ENCODE measurements at places on chromosomes 7 and 10. TPM values are rescaled to one million over a fixed set of nuclear protein-coding genes. Genes with fewer than 3 reads are reported as not detected.
A peak's percentile ranks its signal among the peaks of the same experiment; 100 is the strongest.

DNA sequence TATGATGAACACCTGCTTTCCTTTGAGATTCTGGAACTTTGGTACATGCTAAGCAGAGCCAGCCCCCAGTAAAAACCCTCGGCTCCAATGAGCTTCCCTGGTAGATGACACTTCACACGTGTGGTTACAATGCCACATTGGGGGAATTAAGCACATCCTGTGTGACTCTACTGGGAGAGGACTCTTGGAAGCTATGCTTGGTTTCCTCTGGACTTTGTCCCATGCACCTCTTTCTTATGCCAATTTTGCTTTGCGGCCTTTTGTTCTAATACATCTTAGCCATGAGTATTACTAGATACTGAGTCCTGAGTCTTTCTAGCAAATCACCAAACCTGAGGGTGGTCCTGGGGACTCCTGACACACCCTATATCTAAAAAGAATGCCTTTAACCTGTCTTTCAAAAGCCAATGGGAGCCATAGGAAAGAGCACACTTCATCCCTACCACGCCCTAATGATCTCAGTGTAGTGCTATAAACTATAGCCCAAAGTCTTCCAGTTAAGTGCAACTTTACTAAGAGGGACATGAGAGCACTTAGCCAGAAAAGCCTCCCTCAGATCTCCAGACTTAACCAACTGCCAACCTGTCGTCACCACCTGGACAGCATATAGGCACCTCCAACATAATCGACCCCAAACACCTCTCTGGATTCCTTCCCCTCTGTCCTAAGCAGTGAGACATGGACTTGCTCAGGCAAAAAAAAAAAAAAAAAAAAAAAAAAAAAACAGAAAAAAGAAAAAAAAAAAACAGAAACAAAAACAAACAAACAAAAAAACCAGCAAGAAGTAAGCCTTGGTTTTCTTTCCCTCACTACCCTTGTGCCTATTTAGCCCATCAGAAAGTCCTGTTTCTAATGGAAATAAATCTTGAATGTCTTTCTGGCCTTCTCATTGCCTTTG, 37.4 kb downstream of the CCDC6 start:
- DNase-seq: no peak

DNA sequence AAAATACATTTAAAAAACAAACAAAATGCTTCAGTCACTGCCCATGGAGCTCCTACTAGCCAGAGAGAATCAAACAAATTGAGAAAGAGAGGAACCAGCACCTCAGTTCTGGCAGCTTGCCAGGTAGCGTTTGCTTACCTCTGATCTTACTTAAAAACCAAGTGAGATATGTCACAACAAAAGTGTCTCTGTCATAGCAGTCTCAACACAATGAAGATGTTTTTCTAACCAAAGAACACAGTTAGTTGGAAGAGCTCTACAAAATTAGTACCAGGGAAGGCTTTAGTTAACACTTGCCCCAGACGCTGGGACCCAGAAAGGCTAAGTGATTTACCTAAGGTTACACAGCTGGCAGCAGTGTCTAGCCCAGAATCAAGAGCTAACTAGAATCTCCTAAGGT, 3.4 kb downstream of the DOCK4 start:
- DNase-seq: no peak

DNA sequence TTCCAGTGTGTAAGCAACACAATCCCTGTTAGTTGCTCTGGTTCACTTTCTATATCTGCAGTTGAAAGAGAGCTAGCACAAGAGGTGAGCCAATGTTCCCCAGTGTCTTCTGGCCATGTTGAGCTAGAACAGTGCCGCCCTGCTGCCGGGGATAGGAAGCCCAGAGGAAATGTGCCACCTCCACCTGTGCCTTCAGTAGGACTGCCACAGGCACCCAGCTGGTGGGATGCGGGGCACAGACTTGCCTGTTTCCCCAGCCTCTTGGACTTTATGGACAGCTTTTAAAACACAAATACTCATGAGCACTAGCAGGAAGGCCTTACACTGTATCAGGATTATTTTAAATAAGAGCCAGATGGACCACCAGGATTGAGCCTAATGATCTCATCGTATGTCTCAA, 234.5 kb upstream of the COBL start:
- no peak for DNase-seq

GRCh38 chr10:68171539-68172080, 60.3 kb downstream of the ATOH7 start:
- no peak for DNase-seq

DNA sequence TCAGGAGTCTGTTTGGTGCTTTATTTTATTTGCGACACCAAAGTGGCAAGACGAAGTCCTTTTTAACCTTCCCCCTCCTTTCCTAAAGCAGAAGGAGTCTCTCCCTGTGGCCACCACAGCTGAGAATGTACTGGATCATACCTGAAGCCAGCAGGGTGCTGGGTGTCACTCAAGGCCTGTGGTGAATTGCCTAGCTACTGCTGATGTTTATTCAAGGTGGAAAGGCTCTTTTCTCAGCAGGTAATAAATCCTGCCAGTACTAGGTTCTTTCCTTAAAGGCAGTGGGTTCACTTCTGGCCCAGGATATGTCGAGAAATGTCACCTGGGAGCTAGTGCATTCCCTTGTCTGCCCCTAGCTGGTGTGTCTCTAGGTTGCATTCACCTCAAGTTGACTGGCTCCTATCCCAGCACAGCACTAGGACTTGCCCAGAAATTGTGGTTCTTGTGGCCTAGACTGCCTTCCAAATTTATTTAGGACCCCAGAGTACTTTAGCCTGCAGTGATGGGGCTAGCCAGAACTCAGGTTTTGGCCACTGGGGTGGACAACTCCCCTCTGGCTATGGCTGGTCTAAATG, 60.8 kb upstream of the FAM3C start:
- DNase-seq: no peak

- DNase-seq: no peak
Observed at GRCh38 chr7:26298472-26299058, 6.9 kb downstream of the SNX10 start.

GRCh38 chr7:1290679-1291356, 58.1 kb downstream of the UNCX start:
- peak; percentile 5 for DNase-seq

GRCh38 chr10:49781247-49781646, 19.1 kb upstream of the OGDHL start:
- no peak for DNase-seq

DNA sequence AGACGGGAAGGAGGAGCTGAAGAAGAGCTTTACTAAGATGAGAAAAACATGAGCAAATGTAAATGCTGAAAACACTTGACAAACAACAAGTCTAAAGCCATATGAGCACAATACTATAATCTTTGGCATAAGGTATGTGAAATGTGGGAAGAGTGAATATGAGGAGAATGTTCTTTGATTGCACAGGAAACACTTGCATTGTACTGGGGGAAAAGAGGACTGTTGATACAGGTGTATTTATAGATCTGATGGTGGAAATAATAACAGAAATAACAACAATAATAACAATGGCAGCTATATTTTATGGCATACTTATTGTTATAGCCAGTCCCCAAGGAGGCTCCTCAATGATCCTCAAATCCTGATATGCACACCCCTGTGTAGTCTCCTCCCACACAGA, 23.0 kb downstream of the ARHGAP12 start:
- no peak for DNase-seq

GRCh38 chr10:26437637-26438461, at the start of gene APBB1IP:
Gene APBB1IP, plus strand, starts transcription at chr10:26438341. Its CDS starts 53,986 bp downstream, at chr10:26492327.
- DNase-seq: no peak

KMT2C gene
- 6.9 TPM for polyA plus RNA-seq

BLOC1S2 gene
- polyA plus RNA-seq: 39.9 TPM

CAPZA2 gene
- polyA plus RNA-seq: 115 TPM

Data from BJ (cell line).